ENCODE measurements at places on chromosomes 2 and 18. TPM values are rescaled to one million over a fixed set of nuclear protein-coding genes. Genes with fewer than 3 reads are reported as not detected.

TMEM17 gene
- 3.2 TPM for total RNA-seq

NT5C1B gene
- total RNA-seq, result not detected

GAD1 gene
- 11.0 TPM for total RNA-seq

GAL3ST2 gene
- total RNA-seq, result 0.44 TPM

DNA sequence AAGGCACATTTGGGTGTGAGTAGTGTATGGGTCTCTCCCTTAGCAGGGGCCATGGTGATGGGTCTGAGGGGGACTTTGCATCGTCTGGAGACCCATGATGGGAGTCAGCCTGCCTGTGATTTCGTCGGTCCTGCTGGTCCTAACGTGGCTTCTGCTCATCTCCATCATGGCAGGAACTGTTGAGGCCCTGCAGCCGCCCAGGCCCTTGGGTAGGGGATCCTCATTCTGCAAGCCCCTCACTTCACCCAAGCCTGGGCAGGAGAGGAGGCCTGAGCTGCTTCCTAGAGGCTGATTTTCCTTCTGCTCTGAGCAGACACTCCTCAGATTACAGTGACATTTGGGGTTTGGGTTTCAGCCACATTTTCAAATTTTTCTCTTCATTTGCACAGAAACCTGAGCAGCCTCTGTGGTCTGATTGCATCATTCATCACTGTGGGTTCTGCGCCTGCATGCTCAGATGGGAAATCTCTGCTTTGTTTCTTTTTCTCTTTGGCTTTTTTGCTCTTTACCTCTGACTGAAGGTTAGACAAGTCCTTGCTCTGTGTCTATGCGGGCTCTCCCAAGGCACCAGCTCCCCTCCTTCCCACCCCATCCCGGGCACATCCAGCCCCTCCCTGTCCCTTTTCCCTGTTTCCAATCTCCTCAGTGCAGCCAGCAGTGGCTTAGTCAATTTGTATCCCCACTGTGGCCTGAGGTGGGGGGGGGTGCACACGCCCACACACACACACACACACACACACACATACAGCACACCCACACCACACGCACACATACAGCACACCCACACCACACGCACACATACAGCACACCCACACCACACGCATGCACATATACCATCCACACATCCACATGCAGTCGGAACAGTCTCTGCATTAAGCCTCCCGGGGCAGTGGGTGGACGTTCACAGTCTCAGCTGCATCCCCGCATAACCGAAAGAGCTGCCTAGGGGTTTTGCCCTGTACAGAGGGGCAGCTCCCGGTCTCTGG is 305.4 kb upstream of the HS6ST1 start:
- no peak for DNase-seq

- DNase-seq, result no peak
These were observed 818 bp upstream of the CCDC141 start for GRCh38 chr2:179050755-179051154.

DNA sequence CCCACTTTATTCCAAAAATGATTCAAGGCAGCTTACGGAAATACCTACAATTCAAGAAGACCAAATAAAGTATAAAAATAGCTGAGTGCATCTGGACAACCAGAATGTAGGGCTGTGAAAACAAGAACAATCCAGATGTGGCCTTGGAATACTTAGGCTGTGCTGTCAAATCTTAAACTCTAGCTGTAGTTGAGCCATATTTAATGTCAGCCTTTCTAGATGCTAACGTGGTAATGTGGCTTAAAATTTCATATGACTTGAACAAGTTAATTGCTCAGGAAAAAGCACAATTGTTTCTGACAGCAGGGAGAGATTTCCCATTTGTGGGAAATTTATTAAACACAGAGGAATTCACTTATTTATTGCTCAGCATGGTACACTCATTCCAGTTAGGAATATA is 14.6 kb upstream of the NAPG start:
- no peak for DNase-seq

DNA sequence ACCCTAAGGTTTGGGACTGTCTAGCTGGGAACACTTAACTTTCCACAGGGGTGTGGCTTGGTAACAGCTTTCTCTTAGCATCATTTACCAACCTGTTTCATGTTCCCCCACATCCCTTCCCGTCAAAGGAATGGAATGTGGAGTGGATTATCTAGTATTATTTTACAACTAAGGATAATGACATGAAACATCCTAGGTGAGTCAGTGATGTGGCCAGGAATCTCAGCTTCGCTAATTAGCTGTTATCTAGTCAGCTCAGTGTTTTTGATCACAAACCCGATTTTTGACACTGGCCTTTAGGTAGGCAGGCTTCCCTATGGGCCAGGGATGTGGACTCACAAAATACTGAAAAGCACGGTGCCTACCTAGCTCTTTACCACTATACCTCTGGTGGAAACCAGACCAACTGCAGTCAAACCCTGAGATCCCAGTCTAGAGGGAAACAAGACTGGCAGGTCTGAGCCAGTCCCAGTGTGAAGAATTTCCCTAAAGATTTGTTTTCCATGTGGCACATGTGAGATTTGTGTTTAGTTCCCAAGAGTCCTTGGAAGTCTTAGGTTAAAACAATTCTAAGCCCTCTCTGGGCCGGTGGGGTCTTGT is 2.8 kb upstream of the NRP2 start:
- no peak for DNase-seq

Data from HCT116 (cell line).